ENCODE measurements at places on chromosomes 5 and 9.

- DNase-seq = no peak
Measured at GRCh38 chr9:14321517-14322130, 7.7 kb upstream of the NFIB start.

DNA sequence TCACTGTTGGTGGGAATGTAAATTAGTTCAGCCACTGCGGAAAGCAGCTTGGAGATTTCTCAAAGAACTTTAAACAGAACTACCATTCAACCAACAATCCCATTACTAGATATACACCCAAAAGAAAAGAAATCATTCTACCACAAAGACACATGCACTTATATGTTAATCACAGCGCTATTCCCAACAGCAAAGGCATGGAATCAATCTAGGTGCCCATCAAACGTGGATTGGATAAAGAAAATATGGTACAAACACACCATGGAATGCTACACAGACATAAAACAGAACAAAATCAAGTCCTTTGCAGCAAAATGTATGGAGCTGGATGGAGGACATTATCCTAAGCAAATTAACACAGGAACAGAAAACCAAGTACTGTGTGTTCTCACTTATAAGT is 42.1 kb downstream of the PRUNE2 start:
- DNase-seq = no peak

- DNase-seq = no peak
Measured at GRCh38 chr5:57042524-57042931, 90.6 kb upstream of the MIER3 start.

DNA sequence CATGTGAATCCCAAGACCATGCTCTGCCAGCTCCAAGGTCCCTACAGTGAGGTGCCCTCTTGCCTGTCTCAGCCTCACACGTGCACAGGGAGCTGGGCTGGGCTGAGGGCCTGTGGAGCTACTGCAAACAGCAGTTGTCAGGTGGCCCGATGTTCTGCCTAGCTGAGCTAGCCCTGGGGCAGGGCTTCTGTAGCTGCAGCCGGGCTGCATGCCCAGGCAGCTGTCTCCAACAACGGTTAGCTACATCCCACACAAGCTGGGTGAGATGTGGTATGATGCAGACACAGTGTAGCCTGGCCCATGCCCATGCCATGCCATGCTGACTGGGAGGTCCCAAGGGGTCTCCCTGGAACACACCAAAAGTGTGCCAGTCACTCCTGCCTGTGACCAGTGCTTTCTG is 62.0 kb downstream of the MACROH2A1 start:
- no peak for DNase-seq

DNA sequence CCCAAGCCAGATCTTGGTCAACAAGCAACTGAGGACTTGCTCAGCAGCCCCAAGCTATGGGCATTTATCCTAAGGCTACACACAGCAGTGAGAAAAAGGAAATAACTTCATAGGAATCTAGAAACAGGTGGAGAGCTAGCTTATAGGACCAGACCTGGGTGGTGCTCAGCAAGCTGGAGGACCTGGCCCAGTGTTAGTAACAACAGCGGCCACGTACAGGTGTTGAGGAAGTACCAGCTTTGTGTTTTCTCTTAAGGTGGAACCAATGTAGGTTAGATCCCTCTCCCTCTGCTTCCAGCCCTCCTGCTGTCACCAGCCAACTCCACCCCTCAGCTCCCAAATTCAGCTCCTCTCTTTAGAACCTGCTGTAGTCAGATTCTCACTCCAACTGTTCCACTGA is 43.4 kb downstream of the IRF1 start:
- peak; percentile 7 for DNase-seq

- no peak for DNase-seq
Measured at GRCh38 chr5:140073296-140073695, 30.2 kb upstream of the NRG2 start.

GRCh38 chr9:98339987-98340800 is 84.7 kb upstream of the TBC1D2 start:
- no peak for DNase-seq

DNA sequence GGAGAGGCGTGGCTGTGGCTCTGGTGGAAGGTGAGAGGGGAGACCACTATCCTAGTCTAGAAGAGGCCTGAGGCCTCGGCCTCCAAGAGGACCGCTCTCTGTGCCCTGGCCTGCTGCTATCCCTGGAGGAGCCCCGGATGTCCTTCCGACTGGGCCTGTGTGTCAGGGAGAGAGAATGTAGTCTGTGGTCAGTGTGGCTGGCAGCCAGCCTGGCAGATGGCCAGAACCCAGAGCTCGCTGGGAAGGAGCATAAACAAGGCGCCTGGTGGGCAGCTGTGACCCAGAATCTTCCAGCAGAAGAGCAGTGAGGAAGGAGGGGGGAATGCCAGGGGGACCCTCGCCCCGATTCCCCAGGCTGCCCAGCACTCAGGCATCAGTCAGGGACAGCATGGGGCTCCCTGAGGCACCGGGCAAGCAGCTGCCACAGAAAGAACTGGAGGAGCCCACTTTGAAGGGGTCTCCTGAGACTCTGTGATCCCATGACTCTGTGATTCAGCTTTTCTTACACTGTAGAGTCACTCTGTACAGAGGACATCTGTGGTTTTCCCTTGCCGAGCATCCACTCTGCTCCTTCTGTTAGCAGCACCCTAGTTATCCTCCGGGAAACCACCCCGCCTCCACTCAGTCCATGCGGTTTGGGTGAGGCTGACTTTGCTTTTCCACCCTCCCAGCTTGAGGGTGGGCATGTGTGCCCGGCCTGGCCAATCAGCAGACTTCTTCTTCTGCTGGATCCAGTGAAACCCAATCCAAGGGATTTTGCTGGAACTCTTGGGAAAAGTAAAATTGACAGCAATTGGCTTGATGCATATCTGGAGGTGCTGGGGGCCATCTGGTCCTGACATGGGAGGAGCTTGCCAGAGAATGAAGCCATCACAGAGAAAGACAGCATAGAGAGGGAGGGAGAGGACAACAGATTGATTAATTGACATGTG is 46.2 kb upstream of the PWWP2A start:
- DNase-seq = peak; percentile 91

GRCh38 chr5:80915716-80916115 is 44.4 kb upstream of the RASGRF2 start:
- no peak for DNase-seq

GRCh38 chr9:120514405-120514804 is 65.6 kb downstream of the CDK5RAP2 start:
- DNase-seq = no peak

DNA sequence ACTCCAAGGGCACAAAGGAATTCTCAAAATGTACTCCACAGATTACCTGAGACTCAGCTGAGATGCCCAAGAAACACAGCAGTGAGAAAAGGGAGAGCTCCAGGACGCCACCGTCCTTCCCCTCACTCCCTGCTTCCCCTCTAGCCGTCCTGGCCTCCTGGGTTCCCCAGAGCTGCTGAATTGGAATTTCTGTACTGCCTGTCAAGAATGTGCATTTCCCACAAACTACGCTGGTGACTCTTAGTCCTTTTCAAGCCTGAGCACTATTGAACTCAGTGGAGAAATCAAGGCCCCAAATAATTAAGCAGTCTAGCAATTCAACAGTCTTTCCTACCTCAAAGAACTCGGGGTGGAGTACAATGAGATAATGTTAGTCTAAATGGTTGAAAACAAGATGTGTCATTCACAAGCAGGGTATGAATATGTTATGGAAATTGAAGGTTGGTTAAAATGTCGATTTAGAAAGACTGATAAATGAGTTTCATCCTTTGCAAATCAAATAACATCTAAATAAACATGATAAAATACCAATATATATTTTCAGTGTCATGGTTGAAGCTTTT is 153.2 kb downstream of the MED27 start:
- no peak for DNase-seq

DNA sequence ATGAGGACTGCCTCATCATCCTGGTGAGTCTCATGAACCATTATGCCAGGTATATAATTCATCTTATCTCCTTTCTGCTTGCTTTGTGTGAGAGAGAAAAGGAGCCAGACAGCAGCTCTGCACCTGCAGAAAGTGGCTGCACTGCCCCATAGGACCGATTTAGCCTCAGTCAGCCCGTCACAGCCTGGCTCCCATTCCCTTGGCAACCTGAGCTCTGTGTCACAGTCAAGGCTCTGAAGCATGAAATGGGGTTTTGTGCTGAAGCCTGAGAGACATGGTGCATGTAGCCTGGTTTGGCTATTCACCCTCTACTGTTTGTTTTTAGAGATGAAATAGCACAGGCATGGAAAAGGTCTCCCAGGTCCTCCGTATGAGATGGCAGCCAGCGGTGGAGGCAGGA is 198.3 kb downstream of the KCTD16 start:
- DNase-seq = no peak

DNA sequence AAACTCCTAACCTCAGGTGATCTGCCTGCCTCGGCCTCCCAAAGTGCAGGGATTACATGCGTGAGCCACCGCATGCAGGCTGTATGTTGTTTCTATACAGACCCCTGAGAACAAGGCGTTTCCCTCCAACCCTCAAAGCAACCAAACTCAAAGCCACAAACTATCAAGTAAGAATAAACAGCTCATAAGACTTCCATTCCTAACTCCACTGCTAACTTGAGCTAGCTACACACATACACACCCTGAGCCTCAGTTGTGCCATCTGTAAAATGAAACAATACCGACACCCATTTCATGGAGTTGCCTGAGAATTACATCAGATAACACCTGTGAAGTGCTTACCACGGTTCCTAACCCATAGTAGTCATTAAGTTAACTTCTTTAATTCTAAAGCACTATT is 70.8 kb downstream of the SERINC5 start:
- DNase-seq = no peak

DNA sequence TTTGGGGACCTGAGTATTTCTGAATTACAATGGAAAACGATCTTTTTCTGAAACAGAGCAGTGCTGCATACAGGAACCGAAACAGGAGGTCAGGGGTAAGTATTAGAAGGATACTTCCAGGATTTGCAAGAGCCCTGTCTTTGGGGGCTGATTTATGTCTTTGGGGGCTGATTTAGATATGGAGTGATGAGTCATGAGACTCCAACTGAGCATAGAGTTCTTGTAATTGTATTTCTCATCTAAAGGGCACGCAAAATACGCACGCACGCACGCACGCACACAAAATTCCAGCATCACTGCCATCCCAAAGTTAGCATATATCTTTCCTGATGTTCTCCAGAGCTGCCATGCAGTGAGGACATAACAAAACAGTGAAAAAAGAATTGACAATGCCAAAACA is 414.8 kb upstream of the CCNH start:
- no peak for DNase-seq

DNA sequence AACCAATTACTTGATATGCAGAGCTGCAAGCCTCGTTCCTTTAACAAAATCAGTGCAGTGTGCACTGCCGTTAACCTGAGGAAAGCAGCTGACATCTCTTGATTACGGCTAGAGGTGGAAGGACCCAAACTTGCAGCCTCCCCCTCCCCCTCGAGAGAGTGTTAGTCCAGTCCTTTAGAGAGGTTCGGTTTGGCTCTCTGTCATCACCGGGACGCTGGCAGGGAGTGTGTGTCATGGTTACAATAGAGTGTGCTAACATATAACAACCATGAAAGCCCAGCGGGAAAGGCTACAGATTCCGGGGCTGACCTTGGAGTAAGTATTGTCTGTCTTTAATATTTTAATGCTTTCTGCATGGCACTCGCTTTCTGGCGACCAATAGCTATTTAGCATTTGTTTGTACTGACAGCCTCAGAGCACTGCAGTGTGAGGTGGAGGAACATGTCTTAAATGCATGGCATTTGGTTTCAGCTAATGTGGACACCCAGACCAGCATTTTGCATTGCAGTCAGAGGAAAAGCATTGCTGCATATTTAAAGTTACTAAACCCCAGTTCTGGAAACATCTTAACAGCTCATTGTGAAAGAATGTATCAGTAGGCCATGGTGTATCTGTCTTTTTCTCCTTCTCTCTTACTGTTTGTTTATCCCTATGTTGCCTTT is 237.5 kb downstream of the CD180 start:
- peak; percentile 29 for DNase-seq

DNA sequence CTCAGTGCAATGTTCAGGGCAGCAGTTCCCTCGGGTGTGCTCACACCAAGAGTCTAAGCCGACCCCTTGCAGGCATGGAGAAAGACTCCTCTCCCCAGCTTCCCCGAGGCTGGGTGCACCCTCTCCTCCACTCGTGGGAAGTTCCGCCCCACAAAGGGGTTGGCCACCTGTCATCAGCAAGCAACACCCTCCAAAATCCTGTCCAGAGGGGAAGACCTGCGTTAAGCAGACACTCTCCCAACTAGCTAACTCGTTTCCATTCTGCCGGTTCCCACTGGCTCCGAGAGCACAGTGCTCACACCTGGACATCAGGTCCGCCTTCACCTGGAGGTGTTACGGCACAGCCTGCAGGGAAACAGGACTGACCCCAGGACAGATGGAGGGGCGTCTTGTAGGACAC is 117.9 kb upstream of the IRX4 start:
- no peak for DNase-seq

DNA sequence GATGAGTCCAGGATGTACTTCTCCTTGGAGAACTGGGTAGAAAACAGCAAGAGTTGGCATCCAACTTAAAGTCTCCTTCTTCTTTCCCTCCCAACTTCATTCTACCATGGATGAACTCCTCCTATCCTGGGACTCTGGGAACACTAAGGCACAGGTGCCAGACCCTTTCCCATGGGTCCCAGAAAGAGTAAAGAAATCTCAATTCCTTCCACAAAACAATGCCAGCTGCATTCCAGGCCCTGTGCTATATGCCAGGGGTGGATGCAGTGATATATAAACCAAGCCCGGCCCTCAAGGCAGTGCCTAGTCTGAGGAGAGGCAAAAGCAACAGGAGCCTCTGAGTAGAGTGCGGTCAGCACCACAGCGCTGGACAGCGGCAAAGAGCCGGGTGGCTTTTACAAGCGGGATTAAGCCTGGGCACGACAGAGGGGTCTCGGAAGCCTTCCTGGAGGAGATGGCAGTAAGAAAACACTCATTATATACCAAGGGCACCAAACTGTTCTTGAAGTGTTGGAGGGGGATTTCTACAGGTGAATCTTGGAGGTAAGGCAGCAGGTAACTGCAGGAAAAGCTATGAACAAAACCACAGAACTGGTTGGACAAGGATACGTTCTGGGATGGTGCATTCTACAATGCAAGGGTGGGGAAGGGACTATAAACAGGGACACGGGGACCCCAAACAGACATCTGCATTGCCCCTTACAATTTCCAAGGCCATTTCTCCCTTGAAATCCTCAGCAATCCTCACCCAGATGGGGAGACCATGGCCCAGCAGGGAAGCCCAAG is 16.4 kb upstream of the TOR2A start:
- no peak for DNase-seq

- DNase-seq = no peak
Measured at GRCh38 chr9:122338536-122338935, 32.3 kb upstream of the PTGS1 start.

- DNase-seq = no peak
Measured at GRCh38 chr5:124847907-124848306, 101.5 kb upstream of the ZNF608 start.

DNA sequence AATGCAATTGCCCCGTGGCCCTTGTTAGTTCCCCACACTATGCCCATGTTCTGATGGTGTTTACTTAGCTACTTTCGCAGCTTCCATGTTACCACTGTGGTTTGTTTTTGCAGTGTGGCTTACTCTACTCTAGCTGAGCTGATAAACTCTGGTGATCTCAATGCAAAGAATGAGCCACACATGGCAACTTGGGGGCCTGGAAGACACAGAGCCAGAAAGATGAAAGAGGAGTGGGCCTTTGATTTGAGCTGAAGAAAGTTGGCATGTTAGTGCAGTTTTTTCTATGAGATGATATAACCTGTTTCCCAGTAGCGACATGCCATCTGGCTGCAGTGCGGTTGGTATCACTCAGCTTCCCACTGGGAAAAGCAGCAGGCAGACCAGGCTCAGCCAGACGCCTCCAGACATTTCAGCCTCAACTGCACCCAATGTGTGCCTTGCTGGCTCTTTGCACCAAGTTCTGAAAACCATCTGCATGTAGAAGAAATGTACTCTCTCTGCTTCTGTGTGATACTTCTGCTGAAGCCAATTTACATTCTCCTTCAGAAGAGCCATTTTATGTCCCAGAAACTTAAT is 329.4 kb downstream of the ARHGEF28 start:
- DNase-seq = no peak
